Heart left ventricle (tissue), 16 donors: ENCODE measurements at places on chromosomes 6 and 20. TPM values are rescaled to one million over a fixed set of nuclear protein-coding genes. Genes with fewer than 3 reads are reported as not detected.

Gene PAQR8
- total RNA-seq: 3.6 TPM

Gene EPPIN
- not detected for total RNA-seq

DNA sequence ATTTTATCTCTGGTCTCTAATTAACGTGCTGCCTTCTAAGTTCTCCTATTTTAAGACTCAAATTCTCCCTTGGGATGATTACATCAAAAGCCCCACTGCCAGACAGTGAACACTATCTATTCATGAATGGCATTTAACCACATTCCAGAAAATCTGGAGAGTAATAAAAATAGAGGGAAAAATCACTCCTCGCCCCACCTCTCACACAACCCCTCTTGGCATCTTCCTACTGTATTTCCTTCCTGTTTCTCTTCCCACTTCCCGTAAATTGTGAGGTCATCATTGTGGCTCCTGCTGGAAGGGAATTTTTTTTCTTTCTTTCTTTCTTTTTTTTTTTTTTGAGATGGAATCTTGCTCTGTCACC lies 31.5 kb downstream of the RAB44 start:
- H3K27ac ChIP-seq: no peak overlapping the region
- H3K36me3 ChIP-seq: no peaks in the 10 kb centered on the region
- no peaks in the 10 kb centered on the region for H3K27me3 ChIP-seq
- no peak overlapping the region for H3K4me3 ChIP-seq

- no peak overlapping the region for H3K4me3 ChIP-seq
- H3K36me3 ChIP-seq: no peaks in the 10 kb centered on the region
- H3K4me1 ChIP-seq: no peaks in the 10 kb centered on the region
- no peaks in the 10 kb centered on the region for H3K27me3 ChIP-seq
- DNase-seq: no peak
- no peak overlapping the region for H3K27ac ChIP-seq
Measured at GRCh38 chr6:64123761-64124633, 488.4 kb downstream of the PHF3 start.

DNA sequence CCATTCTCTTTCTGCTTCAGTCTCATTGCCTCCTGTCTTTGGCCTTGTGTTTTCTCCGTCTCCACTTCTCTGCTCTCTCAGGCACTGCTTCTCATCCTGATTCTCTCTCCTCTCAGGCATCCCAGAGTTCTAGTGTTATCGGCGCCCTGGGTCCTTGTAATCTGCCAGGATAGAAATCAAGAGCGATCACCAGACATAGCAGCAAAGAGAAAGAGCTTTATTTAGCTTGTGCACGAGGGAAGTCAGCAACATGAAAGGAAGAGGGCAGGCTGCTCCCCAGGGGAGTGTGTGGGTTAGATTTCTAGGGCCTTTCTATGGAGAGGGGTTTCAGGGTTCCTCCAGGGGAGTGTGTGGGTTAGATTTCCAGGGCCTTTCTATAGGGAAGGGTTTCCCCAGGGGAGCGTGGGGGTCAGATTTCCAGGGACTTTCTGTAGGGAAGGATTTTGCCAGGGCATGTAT lies 32.5 kb downstream of the SUN5 start:
- H3K27me3 ChIP-seq: no peaks in the 10 kb centered on the region
- H3K4me1 ChIP-seq: no peaks in the 10 kb centered on the region
- H3K36me3 ChIP-seq: no peaks in the 10 kb centered on the region
- H3K27ac ChIP-seq: peak overlapping the region; percentile 41
- no peak overlapping the region for H3K4me3 ChIP-seq
- no peak for DNase-seq

Gene SPATS1
- not detected for total RNA-seq

Gene TEAD3
- total RNA-seq: 54.3 TPM

GRCh38 chr6:53573299-53573698 lies 28.4 kb upstream of the GCLC start:
- no peaks in the 10 kb centered on the region for H3K4me1 ChIP-seq
- DNase-seq: no peak
- no peaks in the 10 kb centered on the region for H3K36me3 ChIP-seq
- H3K27me3 ChIP-seq: no peaks in the 10 kb centered on the region
- H3K4me3 ChIP-seq: no peak overlapping the region

DNA sequence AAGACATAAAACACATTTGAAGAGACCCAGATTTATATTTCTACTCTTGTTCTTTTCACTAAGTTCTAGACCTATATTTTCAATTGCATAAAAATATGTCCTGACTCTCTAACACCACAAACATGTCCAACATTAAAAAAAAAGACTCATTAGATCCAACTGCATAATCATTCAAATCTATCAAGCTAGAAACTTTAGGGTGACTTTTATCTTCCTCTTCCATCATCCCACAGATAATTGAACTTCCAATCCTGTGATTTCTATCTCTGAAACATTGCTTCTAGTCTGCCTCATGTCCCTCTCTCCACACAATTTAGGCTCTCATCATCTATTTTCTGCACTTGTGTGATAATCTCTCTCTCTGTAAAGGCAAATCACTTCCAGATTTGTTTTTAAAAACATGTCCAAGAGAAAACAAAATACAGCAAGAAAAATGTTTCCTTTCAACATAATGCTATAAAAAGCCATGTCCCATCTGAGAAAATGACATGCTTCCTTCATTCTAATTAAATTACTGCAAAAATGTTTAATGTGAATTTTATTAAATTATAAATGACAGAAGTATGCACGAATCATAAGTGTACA lies 615.9 kb downstream of the RNF144B start:
- H3K36me3 ChIP-seq: no peaks in the 10 kb centered on the region
- no peaks in the 10 kb centered on the region for H3K4me1 ChIP-seq
- H3K27ac ChIP-seq: no peak overlapping the region
- DNase-seq: no peak
- no peaks in the 10 kb centered on the region for H3K27me3 ChIP-seq
- H3K4me3 ChIP-seq: no peak overlapping the region

- H3K4me3 ChIP-seq: no peak overlapping the region
- peaks cover 46% of the 10 kb centered on the region for H3K4me1 ChIP-seq
- H3K36me3 ChIP-seq: no peaks in the 10 kb centered on the region
- H3K27ac ChIP-seq: peak overlapping the region; percentile 83
- H3K27me3 ChIP-seq: no peaks in the 10 kb centered on the region
- no peak for DNase-seq
Measured at GRCh38 chr6:109082188-109082577, 12.5 kb downstream of the SESN1 start.

GRCh38 chr20:24256307-24256706 lies 213.1 kb upstream of the SYNDIG1 start:
- DNase-seq: no peak
- no peaks in the 10 kb centered on the region for H3K27me3 ChIP-seq
- no peaks in the 10 kb centered on the region for H3K4me1 ChIP-seq
